CD4-positive, alpha-beta T cell treated with Interleukin-17A for 1 hour (primary cell): ENCODE measurements at places on chromosomes 13 and 19.

DNA sequence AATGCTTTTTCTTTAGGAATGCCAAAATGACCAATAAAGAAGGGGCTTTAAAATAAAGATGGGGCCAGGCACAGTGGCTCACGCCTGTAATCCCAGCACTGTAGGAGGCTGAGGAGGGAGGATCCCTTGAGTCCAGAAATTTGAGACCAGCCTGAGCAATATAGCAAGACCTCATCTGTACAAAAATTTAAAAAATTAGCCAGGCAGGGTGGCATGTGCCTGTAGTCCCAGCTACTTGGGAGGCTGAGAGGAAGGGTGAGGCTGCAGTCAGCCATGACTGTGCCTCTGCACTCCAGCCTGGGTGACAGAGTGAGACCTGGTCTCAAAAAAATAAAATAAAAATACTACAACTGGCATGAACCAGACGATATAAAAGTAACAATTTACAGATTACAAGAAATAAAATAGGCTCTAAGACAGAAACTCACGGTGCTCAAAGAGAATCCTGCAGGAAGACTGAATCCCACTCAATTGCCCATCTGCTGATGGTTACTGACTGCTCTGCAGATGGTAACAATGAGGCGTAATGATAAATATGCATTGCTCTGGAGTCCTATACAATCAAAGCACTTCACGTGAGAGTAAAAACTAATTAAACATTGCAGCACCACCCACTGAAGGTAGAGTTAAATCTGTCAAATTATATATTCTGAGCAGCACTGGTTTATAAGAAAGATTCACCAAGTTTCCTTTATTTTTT is 93.2 kb downstream of the LHFPL6 start:
- DNase-seq, result no peak

DNA sequence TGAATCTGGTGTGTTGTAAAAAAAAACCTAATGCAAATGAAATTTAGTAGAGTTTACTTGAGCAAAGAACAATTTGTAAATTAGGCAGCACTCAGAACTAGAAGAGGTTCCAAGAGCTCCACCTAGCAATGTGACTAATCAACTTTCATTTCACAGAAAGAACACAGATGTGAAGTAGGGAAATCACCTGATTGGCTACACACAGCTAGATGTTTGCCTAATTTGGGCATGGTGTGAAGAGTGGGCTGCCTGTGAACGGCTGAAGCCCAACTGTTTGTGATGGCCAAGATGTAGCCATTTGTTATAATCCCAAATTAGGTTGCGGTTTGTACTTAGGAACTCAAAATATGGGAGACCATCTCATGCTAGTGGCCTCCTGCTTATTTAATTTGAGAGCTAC is 724.4 kb upstream of the SLITRK5 start:
- no peak for DNase-seq

- DNase-seq, result no peak
Measured at GRCh38 chr13:78977311-78977710, 318.4 kb upstream of the OBI1 start.

- DNase-seq, result no peak
Measured at GRCh38 chr19:33724721-33725060, 72.0 kb upstream of the KCTD15 start.

DNA sequence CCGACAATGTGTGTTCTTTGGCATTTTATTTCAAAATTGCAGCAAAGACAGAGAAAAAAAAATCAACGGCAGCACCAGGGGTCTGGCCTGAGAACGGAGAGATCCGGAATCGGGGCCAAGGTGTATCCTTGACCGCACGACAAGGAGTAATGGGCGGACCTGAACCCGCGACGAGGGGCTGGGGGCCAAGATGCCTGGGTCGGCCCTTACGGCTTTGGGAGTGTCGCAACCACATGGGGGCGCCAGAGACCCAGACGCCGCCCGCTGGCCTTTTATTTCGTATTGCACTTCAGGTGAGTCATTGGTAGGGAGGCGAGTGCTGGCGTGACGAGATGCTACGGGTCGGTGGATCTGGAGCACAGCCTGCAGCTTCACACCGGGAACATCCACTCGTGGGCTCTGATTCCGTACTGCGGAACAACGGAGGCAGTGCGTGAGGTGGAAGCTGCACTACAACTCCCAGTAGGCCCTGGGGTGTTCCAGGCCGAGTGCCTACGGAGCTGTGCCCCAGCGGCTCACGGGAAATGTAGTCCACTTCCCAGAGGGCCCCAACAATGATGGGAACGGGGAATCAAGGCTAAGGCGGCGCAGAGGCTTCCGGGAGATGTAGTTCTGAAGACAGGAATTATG is 15.7 kb downstream of the BCAT2 start:
- DNase-seq, result peak; percentile 92

DNA sequence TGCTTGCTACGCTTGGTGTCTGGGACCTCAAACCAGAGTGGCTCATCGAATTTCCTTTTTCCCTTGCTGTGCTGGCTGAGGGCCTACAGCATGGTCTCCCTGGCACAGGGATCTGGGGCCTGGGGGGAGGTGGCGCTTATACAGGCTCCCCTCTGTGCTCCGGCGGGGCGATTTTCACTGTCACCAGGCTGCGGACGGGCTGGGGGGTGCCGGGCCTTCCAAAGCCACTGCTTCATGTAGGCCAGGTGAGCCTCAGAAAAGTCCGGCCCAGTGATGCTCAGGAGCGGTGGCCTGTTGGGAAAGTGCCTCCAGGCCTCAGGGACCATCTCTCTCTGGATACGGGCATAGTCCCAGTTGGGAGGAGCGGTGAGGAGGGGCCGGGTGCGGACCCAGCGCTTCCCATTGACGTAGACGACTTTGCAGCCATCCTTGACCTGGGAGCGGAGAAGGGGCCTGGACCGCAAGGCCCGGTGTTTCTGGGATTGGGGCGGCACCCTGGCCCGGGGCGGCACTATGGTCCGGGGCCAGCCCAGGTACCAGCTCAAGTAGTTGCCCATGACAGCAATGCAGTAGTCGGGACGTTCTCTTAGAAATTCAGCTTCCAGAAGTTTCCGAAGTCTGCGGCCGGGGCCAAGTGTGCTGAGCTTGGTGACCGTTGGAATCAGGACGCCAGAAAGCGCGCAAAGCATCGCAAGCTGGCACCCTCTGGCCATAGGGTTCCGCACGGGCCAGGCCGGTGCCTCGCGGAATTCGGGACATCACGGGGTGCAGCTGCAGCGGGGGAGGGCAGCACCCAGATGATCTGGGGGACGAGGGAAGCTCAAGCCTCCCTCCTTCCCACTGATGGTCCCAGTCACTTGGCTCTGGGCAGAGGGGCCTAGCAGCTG is 255.9 kb downstream of the SLC7A1 start:
- no peak for DNase-seq

- no peak for DNase-seq
Measured at GRCh38 chr19:17347361-17347760, 10.0 kb downstream of the GTPBP3 start.

DNA sequence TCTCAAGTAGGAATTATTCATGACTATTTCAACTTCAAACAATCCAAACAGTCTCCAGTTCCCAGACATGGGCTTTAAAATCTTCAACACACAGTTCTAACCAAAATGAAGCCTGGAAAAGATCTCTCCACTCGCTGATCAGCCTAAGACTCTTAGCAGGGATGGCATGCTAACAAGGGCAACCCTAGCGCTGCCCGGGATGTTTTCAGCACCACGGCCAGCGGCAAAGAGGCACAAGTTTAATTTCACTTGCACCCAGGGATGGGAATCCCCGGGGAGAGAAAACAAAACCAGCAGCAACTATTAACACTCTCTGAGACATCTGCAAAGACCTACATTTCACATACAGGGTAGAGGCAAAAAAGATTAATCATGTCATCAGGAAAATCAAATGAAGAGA is 43.0 kb downstream of the CACNA1A start:
- no peak for DNase-seq

- no peak for DNase-seq
Measured at GRCh38 chr13:87684850-87685742, 13.9 kb downstream of the SLITRK5 start.

DNA sequence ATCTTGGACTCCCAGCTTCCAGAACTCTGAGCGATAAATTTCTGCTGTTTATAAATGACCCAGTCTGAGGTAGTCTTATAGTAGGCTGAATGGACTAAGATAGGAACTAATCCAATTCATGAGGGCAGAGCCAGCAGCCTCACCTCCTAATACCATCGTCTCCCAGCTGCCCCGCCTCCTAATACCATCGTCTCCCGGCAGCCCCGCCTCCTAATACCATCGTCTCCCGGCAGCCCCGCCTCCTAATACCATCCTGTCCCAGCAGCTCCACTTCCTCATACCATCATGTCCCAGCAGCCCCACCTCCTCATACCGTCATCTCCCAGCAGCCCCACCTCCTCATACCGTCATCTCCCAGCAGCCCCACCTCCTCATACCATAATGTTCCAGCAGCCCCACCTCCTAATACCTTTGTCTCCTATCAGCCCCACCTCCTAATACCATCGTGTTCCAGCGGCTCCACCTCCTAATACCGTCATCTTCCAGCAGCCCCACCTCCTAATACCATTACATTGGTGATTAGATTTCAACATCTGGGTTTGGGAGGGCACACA is 2.4 kb upstream of the ARGLU1 start:
- peak; percentile 92 for DNase-seq

GRCh38 chr19:5170329-5170745 is 170.3 kb downstream of the PTPRS start:
- DNase-seq, result peak; percentile 40

GRCh38 chr13:62781866-62782265 is 1366.2 kb upstream of the PCDH20 start:
- no peak for DNase-seq

DNA sequence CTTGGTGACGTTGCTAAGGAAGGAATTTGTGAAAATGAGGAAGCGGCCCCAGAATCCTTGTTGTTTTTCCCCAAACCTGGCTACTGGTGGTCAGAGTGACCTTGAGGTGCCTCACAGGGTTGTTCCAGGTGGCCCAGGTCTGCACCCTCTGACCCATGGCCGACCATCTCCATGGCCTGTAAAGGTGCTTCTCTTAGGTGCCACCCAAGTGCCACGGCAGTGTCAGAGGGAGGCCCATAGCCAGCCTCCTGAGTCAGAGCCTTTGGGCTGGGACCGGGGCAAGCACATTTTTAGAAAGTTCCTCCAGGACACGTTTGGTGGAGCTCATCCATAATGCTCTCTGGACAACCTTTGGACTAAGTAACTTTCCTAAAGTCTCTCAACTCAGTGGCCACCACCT is 83.9 kb upstream of the IRS2 start:
- no peak for DNase-seq

- no peak for DNase-seq
Measured at GRCh38 chr19:49297403-49297802, 27.6 kb downstream of the SLC6A16 start.

GRCh38 chr19:14542711-14543328 is 13.4 kb downstream of the TECR start:
- DNase-seq, result no peak

- DNase-seq, result no peak
Measured at GRCh38 chr19:29537601-29538000, 11.8 kb downstream of the VSTM2B start.

DNA sequence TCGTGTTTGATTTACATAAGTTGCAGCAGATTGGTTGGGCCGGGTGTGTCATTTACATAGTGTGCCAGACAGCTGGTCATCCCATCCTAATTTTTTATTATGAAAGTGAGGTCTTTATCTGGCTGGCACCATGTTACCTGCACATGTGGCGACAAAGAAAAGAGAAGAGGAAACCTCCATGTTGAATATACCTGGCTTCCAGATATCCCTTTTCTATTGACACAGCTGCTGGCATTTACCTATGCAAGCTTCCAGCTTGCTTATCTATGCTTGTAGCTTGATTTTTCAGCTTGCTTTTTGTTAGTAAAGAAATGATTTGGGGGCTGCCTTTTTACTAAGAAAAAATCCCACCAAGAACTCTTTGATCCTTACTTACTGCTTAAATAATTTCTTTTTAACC is 681.3 kb upstream of the SLITRK1 start:
- DNase-seq, result no peak

DNA sequence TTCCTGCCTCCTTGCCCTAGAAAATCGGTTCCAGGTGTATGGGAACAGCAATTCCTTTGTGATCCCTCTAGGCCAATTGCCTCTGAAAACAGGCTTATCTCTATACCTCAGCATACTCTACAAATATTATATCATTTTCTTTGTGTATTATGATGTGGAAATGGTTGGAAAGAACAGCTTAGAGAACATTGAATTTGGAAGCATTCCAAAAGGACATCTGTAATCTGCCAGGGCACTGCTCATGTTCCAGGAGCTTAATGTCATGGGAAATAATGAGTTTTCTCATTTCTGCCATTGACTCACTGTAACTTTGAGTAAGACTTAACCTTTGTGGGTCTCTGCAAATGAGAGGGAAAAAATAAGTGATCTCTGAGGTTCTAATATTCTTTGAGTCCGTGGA is 147.3 kb downstream of the UFM1 start:
- DNase-seq, result no peak

DNA sequence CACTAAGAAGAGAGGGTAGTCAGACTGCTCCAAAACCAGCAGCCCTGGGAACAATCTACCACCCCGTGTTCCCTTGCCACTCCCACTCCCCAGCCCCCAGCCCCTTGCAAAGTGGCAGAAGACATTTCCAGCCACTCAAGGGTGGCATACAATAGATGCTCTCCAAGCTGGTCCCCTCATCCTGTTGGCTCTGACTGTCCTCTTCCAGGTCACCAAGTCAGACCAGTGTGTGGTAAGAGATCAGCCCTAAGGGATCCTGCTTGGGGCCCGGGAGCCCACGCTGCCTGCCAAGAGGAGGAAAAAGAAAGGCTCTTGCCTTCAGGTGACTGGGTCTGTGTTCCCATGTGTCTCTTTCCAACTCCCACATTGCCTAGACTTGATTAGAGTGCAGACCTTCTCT is 25.0 kb downstream of the SERP2 start:
- no peak for DNase-seq

DNA sequence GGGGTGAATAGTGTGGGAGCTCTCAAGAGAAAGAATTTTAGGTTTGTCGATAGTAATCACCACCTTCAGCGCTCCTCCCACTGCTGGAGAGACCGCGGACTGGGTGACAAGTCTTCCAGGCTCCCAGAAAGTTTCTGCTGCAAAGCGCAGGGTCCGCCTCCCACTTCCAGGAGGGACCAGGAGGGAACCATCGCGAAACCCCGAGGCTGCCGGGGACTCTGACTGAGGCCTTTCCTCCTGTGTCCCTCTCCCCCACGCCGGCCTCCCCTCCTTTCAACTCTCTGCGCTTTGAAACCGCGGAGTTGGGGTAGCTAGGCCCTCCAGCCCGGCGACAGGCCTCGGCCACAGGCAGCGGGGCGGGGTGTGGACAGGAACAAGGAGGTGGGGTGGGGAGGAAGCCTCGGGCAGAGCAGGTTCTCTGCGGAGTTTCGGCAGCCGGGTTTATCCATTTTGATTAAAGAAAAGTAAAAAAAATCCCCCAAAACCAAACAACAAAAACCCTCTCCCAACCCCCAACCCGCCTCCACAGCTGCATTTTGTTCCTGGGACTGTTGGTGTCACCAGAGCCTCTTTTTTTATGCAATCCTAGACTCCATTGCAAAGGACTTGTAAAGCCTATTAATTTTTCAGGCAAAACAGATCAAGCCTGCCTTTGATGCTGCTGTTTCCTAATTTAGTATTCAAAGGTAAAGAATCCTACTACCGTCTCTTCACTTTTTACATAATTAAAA is 157.2 kb downstream of the TM9SF2 start:
- DNase-seq, result peak; percentile 72

GRCh38 chr19:27684293-27684692 is 1528.7 kb downstream of the UQCRFS1 start:
- DNase-seq, result no peak

GRCh38 chr19:42032431-42032830 is 37.6 kb downstream of the GRIK5 start:
- DNase-seq, result no peak

GRCh38 chr13:32022311-32022710 is 9.3 kb upstream of the FRY start:
- no peak for DNase-seq

GRCh38 chr19:33192010-33192409 is 2.1 kb upstream of the LRP3 start:
- no peak for DNase-seq

- DNase-seq, result no peak
Measured at GRCh38 chr13:111210544-111211469, 95.7 kb downstream of the ARHGEF7 start.
